ENCODE measurements at places on chromosomes 4 and X.

- DNase-seq, result peak; percentile 12
These were observed 71.3 kb upstream of the ENOX2 start for GRCh38 chrX:130974323-130974722.

DNA sequence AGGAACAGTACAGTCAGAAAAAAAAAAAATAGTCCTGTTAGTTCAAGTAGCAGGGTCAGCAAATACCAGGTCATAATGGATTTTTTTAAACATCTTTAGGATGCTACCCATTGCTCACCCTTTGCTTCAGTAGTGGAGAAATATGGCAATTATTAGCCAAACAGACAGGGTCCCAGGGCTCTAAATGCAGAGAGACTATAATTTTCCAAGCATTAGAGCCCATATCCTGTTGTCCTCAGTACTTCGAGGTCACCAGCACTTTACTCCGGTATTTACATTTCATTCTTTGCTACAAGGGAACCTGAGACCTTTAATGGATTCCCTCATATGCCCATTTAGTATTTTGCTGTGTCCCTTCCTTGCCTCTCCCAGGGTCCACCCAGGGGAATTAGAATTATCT, 1562.9 kb upstream of the TENM3 start:
- DNase-seq, result no peak

DNA sequence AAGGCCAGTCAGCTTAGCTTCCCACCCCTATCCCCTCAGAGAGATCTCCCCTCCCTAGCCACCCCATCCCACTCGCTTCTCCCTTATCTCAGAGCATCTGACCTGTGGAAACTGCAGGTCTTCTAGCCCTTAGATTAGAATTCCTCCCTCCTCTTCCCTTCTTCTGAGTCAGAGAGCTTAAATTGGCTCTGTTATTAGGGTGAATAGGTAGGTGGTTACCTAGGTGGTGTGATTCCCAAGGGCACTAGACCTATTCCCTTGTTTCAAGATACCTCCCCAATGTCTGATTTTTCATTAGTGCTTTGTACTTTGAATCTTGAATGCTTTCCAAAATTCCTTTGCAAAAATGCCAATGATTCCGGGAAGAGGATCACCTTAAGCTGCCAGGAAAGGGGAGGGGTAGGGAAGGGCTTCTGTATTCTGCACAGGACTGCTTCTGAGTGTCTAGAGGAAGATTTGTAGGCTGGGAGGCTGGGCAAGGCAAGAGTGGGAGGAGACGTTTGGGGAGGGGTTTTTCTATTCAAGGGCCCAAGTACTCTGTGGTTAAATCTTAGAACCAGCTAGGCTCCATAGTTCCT, 24.5 kb upstream of the MSN start:
- DNase-seq, result peak; percentile 36

DNA sequence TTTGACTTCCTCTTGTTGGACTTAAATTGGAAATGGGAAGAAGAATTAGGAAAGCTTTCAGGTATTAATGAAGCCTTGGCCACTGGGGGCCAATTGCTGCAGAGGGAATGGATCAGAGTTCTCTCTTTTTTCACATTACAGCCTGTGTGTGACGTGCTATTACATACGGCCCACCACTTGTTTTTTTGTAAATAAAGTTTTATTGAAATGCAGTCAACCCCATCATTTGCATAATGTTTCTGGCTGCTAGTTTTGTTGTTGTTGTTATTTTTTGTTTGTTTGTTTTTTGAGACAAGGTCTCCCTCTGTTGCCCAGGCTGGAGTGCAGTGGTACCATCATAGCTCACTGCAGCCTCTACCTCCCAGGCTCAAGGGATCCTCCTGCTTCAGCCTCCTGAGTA, 98.4 kb downstream of the ASMT start:
- no peak for DNase-seq

DNA sequence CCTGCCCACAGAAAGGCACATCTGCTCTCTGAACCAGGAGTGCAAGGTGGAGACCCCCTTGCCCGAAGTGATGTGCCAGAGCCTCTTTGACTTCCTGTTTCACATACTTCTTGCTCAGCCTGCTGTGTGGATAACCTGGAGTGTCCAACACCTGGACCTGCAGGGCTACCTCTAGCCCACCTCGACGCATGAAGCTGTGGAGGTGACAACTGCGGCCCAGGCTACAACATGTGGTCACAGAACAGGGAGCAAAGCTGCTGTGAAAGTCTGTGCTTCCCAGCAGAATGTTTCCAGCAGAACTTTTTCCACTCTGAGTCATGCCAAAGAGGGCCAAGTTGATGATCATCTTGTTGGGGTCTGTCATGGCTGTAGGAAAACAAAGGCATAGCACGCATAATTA, 1.5 kb downstream of the GIMD1 start:
- DNase-seq, result no peak

DNA sequence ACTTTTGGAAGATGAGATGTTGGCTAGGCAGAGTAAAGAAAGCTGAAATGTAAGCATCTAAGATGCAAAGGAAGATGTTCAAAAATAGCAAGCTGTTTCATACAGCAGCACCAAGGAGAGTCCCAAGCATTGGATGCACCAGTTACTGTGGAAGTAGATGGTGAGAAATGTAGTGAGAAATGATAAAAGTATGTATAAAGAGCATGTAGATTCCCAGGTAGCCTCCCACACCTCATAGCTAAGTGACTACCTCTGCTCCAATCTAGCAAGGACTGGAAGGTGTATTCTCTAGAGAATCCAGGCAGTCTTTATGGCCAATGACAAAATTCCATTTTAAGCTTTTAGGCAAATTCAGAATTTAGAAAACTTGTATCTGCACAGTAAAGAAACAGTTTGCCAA, 50.9 kb upstream of the C4orf54 start:
- no peak for DNase-seq

DNA sequence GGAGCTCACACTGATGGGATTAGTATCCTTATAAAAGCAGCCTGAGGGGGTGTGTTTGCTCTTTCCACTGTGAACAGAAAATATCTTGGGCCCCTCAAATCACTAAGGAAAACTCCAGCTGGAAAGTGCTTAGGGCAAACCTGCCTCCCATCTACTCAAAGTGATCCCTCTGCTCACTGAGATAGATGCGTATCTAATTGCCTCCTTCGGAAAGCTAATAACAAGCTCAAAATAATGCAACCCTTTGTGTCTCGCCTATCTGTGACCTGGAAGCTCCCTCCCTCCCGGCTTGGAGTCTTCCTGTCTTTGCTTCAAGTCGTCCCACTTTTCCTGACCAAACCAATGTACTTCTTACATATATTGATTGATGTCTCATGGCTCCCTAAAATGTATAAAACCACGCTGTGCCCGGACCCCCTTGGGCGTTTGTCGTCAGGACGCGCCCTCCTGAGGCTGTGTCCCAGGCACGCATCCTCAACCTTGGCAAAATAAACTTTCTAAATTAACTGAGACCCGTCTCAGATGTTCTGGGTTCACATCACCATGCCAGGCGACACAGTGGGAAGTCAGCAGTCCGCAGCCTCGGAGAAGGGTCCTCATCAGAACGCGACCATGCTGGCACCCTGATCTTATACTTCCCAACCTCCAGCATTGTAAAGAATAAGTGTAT, 34.1 kb upstream of the SORCS2 start:
- no peak for DNase-seq

GRCh38 chr4:91330555-91331137, 973.1 kb upstream of the GRID2 start:
- DNase-seq, result peak; percentile 8

DNA sequence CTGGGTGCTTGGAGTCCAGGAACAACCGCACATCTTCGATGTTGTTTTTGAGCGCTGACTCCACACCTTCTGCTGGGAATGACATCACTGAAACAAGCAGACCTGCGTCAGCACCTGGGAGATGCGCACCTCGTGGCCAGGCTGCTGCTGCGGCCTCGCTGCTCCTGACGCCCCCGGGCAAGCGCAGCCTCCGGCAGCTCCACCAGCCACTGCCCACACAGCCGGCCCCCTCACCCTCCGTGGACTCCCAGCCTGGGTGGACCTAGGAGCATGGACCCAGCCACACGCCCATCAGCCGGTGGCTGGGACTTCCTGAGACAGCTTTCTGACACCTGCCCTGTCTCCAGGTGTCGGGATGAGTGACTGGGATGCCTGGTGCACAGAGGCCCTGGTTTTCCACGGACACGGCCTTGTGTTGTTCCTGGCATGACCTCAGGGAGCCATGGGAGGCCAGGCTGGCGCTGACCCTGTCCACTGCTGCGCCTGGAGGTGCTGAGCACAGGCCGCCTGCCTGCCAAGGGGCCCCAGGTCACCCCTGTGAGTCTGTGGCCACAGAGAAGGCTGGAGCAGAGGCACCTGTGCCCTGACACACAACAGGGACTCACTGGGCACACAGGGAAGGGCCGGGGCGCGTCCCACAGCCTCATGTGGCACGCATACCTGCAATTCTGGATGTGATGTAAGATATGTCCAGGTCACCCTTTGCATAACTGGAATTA, 48.6 kb downstream of the GAK start:
- no peak for DNase-seq

DNA sequence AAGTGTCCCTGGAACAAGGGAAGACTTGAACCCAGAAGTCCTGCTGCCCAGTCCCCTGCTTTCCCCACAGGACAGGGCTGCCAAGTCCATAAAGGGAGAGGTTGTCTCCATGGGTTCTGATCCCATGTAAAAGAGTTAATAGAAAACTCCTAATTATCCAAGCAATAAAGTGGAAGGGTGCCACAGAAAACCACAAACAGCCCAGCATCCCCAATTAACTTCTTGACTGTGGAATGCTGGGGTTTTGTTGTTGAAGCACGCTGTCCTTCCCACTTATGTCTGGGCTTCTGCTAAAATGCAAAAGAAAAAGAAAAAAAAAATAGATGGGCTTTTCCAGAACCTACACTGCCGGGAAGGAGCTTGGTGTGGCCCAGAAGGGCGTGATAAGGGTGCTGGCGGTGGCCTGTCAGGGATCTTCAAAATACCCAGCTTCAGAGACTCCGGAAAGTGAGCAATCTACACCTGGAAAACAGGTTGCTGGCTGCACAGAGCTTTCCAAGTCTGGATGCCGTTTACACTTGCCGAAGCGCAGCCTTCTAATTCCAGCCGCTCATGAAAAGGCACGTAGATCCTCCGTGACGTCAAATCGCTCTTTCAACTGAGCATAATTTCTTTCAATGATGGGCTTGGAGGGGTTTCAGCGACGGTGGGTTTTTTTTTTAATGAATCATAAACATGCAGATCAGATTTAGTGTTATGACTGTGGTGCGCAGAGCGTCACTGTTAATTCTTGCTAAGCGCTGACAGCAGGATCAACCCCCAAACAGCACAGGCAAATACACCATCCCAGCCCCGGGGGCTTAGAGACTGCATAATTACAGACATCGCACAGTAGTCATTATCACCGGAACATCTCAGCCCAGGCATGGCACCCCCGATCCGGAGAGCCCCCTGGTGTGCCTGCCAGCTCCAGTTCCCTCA, 197.6 kb downstream of the BCOR start:
- no peak for DNase-seq

- no peak for DNase-seq
These were observed 87.6 kb downstream of the HAUS3 start for GRCh38 chr4:2154215-2154740.

- DNase-seq, result no peak
These were observed 91.2 kb upstream of the SOD3 start for GRCh38 chr4:24704149-24704548.

DNA sequence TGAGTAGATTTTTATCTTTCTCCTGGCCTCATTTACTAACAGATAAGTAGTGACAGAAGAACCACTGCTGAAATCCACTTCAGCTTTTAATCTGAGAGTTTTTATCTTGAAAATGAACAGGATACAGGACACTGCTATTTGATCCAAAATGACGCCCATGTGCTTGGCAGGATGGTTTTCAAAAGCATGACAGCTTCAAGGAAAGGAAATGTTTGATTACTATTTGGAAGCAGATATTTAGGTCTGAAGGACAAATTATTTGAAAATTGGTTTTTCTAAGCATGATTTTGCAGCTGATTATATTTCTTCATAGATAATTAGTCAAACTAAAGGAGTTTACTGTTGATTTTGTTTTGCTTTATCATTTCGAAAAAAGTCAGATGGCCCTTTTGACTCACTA, 11.1 kb downstream of the PACRGL start:
- DNase-seq, result no peak

DNA sequence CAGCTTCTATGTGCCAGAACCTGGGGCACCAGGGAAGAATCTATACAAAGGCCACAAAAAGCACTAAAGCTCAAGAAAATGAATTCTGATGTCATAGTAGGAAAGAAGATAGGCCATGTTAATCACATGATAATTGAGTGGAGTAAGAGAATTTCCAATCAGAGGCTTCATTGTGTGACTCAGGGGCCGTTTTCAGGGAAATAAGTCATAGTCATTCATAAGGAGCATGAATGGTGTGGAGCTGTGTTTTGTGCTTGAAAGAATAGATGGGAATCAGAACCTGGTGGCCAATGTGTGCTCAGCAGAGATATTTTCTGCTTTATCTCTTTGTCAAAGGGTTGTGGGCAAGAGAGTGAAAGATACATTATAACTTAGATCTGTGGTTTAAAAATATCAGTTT, 102.4 kb upstream of the ZDHHC15 start:
- DNase-seq, result no peak

GRCh38 chr4:106315476-106315967, 487 bp downstream of the TBCK start:
- DNase-seq, result no peak

DNA sequence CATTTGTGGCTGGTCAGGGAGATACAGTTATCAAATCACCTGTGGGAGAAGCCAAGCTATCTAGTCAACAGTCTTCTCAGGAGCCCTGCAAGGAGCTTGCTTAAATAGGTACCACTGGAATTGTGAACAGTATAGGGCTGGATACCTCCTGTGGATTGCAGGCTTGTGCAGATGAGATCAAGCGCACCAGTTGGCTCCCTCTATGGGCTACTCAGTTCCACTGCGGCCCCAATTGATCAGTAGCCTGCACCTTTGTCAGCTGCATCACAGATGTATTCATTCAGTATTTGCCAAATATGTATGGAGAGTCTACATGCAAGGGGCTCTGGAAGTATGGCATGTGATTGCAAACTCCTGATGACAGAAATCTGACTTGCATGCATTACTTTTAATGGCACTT, 28.6 kb downstream of the TEX13A start:
- DNase-seq, result peak; percentile 1

DNA sequence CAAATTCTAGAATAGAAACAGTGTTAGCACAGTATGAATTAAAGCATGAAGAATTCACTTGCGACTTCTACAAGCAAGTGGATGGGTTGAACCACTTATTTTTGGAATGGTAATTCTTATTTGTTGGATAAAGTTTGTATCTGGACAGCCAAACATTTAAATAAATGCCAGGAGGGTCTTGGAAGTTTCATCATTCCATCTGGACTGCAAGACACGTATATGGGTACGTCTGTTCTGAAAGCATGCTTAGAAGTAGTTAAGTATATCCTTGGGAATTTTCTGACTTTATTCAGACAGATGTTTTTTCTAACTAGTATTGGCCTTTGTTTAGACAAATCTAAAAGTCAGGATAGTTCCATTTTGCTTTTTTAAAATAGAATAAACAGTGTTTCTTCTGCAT, 77.5 kb upstream of the CASK start:
- no peak for DNase-seq
